Caco-2 (cell line): ENCODE measurements at places on chromosomes 7 and 10.

DNA sequence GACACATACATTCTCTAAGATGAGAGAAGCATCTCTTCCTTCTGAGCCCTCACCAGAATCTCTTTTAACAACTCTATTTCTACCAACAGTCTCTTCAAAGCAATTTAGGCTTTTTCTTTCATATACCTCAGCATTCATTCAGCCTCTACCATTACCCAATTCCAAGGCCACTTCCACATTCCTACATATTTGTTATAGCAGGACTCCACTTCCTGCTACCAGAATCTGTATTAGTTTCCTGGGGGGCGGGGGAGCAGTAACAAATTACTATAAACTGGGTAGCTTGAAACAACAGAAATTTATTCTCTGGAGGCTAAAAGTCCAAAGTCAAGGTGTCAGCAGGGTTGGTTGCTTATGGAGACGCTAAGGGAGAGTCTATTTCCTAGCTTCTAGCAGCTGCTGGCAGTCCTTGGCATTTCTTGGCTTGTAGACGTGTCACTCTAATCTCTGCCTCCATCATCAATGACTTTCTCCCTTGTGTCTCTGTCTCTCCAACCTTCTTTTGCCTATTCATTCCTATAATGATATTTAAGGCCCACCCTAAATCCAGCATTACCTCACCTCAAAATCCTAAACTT is 7.4 kb downstream of the PRPS1L1 start:
- DNase-seq: no peak

DNA sequence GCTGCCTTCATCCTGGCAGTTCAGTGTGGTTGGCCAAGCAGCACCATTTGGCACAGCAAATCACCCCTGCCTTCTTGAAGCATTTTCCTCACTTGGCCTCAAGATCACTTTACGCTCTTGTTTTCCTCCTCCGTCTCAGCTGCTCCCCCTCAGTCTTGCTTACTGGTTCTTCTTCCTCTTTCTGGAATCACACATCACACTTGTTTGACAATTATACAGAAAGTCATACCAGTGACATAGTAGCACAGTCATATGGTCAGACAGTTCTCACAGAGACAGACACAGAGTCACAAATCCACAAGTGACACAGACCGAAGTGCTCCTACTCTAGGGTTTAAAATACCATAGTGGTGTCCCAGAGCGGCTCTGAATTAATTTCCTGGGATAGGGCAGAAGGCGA is 43.8 kb upstream of the ARL4A start:
- no peak for DNase-seq

DNA sequence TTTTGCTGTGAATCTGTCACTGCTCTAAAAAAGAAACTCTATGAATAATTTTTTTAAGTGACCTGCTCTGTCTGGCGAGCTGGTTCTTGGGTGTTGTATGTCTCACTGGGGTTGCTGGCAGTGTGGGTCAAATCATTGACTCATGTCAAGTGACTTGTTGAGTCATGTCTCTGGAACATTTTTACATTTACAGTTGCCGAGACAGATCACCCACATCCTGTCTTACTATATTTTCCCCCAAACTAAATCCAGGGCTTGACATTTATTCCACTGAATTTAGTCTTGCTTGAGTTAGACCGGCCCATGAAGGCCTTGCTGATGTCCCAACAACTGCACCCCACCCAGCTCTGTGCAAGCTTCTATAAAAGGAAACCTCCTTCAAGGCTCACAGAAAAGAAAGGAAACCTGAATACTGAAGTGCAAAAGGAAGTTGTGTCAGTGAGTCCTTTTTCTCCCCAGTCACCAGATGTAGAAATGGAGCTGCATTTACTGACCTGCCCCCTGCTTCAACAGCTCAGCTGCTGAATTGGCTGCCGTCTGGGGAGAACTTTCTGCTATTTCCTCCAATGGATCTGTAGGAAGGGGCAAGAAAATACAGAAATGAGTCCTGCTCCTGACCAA is 290.3 kb downstream of the TNS3 start:
- no peak for DNase-seq

DNA sequence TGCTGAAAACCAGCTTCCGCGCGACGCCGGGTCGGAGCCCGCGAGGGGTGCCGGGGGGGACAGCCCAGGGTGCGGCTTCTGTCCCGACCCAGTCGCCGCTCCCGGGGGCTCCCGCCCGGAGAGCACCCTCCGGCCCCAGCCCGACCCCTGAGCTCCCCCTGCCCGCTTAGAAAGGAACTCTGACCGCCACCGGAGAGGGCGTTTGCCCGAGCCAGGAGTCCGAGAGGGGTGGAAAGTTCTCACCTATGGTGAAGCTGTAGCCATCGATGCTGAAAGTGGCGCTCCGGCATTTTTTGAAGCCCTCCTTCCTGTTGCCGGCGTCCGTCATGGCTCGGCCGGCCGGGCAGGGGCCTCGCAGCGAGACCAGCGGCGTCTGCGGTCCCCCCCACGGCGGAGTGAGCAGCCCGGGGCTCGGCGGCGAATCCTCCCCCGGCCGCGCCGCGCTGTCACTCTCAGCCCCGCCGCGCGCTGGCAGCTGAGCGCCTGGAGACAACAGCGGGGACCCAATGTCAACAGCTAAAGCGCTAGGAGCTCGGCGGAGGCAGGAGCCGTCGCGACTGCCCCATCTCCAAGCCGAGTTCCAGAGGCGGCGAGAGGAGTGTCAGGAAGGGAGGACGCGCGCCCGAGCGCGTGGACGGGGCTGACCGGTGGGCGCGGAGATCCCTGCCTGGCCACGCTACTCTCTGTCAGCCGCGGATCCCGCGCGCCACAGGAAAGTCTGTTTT is 191.6 kb downstream of the LSM5 start:
- no peak for DNase-seq

DNA sequence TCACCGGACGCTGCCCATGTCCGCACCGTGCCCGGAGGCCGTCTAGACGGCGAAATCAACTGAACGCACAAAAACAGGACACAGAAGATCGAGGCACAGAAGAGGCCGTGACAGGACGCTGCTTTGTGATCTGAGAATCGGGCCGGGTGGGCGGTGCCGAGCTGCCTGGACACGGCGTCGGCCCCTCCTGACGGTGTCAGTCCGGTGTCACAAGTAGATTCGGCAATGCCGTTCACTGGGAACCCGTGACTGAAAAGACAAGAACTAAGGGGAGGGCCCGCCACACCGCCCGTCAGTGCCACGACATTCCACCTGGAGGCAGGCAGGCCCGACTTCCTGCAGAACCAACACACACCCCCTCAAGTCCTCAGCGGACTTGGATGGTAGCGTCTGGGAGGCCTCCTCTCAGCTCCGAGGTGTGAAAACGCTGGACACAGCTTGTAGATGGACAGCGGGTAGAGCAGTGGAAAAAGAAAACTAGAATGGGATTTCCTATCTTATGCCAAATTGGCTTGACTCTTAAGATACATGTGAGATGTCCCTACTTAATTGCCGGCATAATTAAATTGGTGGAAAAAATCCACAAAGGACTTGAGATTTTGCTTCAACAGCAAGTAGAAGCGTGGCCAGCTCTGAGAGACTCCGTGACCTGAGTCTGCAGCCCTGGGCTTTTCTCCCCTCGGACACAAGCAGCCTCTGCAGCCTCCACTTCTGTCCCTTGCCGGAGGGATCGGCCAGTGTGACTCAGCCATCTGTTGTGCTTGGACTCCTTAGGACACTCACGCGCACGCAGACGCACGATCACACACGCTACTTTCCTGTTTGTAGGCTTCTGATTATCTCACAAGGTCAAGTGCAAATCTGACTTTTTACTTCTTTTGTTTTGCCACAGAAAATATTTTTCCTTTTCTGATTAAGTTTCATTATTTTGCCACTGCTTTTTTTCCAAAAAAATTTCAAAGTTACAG is 269.0 kb downstream of the DIP2C start:
- DNase-seq: peak; percentile 32

GRCh38 chr10:129771576-129771975 is 192.5 kb downstream of the EBF3 start:
- no peak for DNase-seq

GRCh38 chr7:130958846-130959245 is 224.8 kb upstream of the KLF14 start:
- DNase-seq: no peak

DNA sequence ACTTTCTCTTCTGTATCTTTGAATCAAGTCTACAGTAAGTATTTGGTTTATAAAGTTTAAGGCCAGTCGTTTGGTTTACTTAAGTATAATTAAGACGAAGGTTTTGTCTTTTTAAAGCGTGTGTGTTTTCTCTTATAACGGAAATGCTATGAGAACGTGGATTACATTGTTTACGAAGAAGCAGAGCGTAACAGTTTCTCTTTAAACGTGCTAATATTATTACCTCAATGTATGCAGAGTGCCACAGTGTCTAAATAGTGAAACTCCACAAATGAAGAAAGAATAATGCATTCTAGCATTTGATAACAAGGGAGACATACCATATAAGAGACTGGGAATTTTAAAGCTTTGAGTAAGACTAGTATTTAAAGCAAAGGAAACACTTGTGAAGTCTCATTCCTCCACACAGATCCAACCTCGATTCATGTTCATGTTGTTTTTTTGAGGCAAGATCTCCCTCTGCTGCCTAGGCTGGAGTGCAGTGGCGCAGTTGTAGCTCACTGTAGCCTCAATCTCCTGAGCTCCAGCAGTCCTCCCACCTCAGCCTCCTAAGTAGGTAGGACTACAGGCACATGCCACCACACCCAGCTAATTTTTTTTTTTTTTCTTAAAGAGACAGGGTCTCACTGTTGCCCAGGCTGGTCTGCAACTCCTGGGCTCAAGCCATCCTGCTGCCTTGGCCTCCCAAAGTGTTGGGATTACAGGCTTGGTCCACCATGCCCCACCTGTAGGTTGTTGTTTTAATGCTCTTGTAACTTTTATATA is 75.1 kb downstream of the ANKRD61 start:
- peak; percentile 32 for DNase-seq

DNA sequence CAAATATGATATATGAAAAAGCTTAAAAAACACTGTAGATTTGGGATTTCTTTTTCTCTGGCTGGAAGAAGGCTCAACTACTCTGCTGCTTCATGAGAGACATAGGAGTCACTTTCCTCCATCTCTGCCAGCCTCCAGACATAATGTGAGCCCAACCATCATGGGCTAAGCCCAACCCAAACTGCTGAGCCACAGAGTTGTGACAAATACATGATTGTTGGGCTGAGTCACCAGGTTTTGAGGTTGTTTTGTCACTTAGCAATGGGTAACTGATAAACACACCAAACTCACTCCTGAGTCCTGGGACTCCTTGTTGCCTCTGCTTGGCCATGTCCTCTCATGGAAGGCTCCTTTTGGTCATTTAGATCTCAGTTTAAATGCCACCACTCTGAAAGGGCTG is 381.8 kb upstream of the FZD8 start:
- no peak for DNase-seq

DNA sequence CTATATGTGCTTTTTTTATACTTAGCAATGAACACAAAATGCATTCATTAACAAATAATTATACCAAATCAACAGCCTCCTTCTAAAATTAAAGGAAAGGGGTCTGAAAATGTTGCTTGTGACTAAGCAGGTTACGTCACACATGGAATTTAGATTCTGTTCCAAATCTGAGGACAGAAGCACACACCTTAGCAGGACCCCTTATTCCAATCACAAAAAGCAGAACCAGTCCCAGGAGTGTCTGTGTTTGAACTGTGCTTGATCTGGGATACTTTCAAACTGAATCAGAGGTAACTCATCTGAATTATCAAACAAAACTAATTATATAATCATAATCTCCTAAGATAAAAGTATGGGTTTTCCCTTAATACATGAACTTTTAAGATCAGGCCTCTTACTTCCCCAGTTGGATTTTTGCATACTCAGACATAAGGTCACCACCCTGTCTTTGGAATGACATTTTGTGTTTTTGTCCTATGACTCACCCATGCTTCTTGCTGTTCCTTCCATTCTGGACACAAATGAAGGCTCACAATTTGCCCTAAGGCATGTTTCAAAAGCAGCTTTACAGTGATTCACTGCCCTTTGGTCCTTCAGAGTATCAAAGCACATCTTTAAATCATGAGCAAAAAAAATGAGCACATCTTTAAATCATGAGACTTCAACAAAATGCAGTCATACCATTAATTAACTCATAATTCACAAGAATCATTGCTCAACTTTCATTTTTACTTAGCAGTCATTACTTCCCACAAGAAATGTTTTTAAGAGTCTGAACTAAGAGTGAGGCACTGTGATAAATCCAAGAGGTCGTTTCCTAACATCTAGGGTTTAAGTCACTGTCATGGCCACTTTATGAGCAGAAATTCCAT is 35.5 kb downstream of the SEMA3C start:
- DNase-seq: peak; percentile 73

GRCh38 chr10:58479045-58479444 is 33.6 kb upstream of the BICC1 start:
- DNase-seq: no peak

DNA sequence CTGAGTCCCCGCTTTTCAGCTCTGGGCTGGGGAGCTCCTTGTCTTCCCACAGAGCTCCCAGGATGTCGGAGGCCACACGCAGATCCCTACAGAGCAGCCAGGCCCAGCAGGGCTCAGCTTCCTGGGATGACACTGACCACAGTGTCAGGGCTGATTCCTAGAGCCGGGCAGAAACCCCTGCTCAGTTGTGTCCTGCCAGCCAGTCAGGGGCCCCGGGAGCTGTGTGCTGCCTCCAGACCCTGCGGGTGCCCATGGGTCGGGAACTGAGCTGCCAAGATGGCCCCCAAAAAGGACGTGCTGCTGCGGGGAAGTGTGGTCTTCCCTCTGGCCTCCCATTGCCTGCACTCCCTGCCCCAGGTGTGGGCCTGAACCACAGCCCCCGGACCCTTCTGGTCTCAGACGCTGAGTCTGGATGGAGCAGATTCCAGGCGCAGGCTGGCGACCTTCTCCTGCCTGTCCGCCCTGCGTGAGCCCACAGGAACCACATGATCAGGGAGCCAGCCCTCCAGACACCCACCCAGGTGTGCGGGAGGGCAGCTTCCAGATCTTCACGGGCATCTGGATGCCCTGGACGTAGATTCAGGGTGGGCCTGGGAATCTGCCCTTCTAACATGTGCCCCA is 217.4 kb downstream of the MAD1L1 start:
- no peak for DNase-seq

GRCh38 chr7:88322151-88322550 is 15.5 kb upstream of the STEAP4 start:
- no peak for DNase-seq

DNA sequence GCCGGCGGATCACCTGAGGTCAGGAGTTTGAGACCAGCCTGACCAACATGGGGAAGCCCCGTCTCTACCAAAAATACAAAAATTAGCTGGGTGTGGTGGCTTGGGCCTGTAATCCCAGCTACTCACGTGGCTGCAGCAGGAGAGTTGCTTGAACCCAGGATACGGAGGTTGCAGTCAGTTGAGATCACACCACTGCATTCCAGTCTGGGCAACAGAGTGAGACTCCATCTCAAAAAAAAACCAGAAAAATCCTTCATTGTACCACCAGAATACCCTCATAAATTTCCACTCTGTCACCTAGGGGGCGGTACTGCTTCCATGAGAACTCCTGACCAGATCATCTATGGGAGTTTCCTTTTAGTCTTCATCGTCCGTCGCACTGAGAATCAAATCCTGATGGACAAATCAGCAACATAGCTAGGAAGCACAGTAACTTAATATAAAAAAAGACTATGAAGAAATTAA is 225.8 kb upstream of the KLF14 start:
- no peak for DNase-seq

- DNase-seq: no peak
Observed at GRCh38 chr7:84949501-84949900, 237.4 kb downstream of the SEMA3D start.

GRCh38 chr10:76043261-76043660 is 611.8 kb downstream of the LRMDA start:
- no peak for DNase-seq
